Activated gamma-delta T cell (primary cell): ENCODE measurements at places on chromosomes 5 and 9.

DNA sequence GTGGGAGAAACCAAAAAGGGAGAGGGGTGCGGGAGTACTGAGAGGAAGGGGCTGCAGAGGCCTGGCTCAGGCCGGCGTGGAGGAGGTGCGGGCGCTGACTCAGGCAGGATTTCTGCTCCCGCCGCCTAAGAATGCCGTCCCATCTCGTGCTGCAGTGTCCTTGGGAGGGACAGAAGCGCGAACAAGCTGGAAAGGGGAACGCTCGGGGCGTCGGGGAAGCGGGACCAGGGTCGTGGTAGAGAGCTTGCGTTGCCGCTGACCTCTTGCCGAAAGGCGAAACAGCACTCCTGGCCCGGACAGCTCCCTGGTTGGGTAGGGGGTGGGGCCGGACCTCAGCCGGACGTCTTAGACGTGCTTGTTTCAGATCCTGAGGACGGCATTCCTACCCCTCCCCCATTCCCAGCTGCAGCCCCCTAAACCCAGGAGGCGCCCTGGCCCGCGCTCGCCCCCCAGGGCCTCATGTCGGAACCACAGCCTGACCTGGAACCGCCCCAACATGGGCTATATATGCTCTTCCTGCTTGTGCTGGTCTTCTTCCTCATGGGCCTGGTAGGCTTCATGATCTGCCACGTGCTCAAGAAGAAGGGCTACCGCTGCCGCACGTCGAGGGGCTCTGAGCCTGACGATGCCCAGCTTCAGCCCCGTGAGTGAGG lies 1.1 kb downstream of the RELL2 start:
- DNase-seq = peak; percentile 36

- DNase-seq = no peak
These were observed 69.9 kb downstream of the TLE1 start for GRCh38 chr9:81619353-81620001.

DNA sequence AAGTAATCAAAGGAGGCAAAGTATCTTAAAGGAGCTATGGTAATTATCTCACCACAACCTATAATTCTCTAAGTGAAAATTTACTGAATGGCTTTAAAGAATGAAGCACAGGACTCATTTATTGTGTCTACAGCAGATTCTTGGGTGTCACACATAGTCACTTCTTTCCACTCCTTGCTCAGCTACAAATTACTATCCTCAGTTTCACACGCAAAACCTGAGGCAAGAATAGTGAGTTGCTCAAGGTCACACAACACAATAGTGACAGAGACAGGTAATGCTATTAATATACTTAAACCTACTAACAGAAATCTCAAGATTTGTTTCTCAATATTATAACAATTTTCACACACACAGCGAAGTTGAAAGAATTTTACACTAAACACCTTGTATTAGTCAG lies 120.9 kb upstream of the STK32A start:
- no peak for DNase-seq

- DNase-seq = no peak
These were observed 250.0 kb downstream of the FER start for GRCh38 chr5:108997720-108998119.

GRCh38 chr9:134378901-134379338 lies 52.7 kb downstream of the RXRA start:
- DNase-seq = no peak

DNA sequence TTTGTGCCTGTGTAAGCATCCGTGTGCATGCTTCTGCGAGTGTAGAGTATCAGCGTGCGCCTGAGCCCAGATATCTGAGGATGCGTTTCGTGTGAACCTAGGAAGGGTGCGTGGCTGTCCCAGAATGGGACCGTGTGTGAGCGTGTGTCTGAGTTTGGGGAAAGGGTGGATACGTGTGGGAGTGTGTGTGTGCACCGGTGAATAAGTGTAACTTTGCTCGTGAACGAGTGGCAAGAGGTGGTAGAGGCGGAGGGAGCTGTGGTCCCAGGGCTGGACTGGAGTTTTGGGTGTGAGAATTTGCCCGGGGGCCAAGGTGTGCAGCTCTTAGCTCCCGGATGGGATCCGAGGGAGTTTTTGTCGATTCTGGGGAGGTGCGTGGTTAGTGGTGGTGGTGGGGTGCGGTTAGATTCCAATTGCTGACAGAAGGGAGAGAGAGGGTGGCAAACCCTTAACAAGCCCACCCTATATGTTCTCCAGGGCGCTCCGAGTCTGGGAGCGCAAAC lies 686 bp upstream of the COL27A1 start:
- DNase-seq = no peak

DNA sequence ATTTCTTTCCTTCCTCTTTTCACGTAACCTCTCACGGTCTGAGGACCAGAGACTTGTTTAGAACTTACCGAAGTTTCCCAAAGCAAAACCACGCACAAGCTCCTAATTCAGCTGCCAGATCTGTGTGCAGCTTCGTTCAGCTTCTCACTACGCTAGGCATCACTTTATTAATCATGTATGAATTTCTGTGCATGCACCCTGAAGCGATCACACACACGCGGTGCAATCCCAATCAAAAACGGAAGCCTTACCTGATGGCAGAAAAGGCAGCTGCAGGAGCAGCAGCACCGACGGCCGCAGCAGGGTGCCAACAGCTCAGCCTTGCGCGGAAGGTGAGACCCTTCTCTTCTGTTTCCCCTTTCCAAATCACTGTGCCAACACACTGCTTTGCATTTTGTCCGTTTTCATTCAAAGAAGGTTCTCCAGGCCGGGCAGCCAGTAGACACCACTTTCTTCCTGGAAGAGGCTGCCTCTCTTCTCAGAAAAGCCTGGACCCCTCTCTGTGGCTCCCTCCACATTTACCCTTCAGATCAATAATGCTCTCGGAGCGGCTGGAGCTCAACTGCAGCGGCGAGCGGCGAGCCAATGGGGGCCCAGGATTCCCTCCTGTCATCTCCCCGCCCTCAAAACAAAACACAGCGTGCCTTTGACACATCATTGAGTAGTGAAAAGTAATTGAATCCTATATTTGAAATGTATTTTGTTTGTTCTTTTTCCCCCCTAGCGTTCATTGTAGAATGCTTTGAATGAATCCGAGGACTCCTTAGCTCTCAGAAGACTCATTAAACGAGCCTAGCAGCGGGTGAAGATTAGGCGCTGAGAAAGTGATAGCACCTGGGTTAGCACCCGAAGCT lies at the start of gene CDH12:
CDH12 (minus strand) TSS at position 538 of the 854 bp plus-strand sequence.
- DNase-seq = no peak

- DNase-seq = no peak
These were observed 199.0 kb upstream of the MVB12B start for GRCh38 chr9:126127591-126127990.

- DNase-seq = no peak
These were observed 2.6 kb upstream of the SHB start for GRCh38 chr9:38071470-38072134.

DNA sequence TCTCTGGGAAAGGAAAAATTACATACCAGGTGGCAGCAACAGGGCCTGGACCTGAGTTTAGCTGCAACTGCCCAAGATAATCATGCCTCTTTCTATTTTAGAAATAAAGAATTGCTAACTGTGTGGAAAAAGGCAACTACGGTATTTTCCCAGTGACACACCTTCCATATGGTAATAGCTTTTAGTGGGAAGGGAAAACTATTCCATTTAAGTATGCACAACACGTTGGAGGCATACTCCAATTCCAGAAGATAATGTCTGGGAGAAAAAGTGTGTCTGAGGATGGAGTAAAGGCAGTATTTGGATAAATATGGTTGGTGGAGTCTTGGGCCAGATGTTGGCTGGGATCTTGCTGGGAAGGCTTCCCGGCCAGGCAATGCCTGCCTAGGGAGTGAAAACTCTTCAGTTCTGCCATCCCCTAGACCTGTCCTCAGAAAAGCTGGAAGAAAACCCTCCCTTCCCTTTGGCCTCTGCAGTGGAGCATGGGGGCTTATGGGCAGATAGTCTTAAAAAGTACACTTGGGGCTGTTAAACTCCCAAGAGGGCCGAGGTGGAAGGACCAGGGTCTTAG lies 40.6 kb downstream of the SH3PXD2B start:
- no peak for DNase-seq
